ENCODE measurements at places on chromosomes 6 and 20. TPM values are rescaled to one million over a fixed set of nuclear protein-coding genes. Genes with fewer than 3 reads are reported as not detected.

GRCh38 chr6:87174078-87174579 is 18.8 kb downstream of the ZNF292 start:
- DNase-seq = no peak

- DNase-seq = no peak
These were observed 93.6 kb upstream of the NOX3 start for GRCh38 chr6:155549028-155549798.

Gene EDN1
- polyA plus RNA-seq = 9.0 TPM

DNA sequence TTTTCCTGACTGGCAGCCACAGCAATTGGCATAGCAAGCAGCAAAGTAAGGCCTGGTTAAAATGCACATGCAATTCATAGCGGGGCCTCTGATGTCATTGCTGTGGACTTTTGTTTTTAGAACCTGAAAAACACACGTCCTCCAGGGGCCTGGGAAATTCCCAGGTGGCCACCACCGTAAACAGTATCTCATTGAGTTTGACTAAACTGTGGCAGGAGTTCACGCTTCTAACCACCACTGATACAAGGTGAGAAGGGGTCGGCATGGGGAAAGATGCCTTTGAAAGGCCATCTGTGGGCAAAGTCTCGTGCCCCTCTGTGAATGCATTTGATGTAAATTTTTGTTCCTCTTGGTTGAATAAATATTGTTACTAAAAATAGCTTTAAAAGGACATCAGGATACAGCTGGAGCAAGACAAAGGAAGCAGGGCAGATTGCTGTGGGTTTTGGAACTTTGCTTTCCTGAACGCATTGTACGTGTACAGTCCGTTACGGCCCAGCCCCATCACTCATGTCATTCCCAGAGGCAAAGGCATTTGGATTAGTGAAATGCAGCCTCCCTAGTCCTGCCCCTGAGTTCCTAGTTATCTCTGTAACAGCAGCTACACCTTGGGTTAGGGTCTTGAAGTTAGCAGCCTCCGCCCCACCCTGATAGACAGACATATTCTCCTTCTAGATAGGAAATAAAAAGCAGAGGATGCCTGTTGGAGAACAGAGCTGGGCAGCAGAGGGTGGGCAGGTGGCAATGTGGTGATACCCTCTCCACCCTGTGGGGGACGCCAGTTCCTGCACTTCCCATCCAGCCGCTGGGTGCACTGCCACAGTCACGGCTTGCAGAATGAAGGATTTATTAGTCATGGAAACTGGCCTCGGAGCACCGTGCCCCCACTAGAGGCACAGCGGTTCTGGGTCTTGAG is 80.3 kb downstream of the ZDHHC14 start:
- DNase-seq = peak; percentile 85

Gene GRIK2
- 8.2 TPM for polyA plus RNA-seq

DNA sequence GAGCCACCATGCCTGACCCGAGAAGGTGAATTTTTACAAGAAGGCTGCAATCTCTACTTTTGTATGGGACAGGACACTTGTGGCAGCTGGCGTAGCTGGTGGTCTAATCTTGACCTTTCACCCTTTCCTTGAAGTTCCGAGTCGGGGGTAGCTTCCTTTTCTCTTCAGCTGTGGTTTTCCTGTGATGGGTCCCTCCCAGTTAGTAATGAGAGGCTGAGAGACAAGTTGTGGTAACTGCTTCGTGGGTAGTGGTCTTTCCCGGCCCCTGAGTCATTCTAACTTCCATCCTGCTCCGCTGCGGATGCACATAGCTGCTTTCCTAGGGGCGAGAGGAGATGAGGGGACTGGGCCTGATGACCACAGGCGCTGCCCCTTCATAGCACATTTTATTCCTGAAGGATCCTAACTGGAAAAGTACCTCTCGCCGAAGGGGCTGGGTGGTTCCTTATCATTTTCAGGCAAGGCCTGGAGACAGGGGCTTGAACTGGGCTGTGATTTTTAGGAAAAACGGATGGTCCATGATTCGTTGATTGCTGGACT is 3.1 kb downstream of the SYNJ2 start:
- no peak for DNase-seq

DNA sequence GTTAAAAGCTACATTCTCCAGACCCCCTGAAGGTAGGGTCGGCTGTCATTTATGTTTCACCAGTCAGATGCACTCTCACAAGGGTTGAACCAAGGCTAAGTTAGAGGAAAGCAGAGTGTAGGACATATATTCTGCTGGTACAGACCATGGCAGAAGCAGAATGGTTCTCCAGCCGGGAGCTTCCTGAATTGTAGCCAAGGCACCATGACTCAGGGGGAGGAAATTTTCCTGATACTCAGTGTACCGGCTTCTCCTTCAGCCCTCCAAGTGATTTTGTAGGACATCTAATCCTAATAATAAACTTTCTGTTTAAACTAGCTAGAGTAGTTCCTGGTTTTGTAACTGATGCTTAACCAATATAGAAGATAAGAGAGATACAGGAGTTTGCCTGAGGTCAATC is 14.2 kb upstream of the SLPI start:
- DNase-seq = no peak

Measured in IMR-90 (cell line).